Left colon (tissue), 2 donors: ENCODE measurements at places on chromosomes 16 and 17. TPM values are rescaled to one million over a fixed set of nuclear protein-coding genes. Genes with fewer than 3 reads are reported as not detected.
A peak's percentile ranks its signal among the peaks of the same experiment; 100 is the strongest.

- DNase-seq = no peak
Observed at GRCh38 chr17:68704871-68705713, 103.9 kb upstream of the FAM20A start.

- DNase-seq = no peak
Observed at GRCh38 chr16:27405546-27406451, 3.8 kb downstream of the IL21R start.

Gene GSPT1
- total RNA-seq = 121 TPM

DNA sequence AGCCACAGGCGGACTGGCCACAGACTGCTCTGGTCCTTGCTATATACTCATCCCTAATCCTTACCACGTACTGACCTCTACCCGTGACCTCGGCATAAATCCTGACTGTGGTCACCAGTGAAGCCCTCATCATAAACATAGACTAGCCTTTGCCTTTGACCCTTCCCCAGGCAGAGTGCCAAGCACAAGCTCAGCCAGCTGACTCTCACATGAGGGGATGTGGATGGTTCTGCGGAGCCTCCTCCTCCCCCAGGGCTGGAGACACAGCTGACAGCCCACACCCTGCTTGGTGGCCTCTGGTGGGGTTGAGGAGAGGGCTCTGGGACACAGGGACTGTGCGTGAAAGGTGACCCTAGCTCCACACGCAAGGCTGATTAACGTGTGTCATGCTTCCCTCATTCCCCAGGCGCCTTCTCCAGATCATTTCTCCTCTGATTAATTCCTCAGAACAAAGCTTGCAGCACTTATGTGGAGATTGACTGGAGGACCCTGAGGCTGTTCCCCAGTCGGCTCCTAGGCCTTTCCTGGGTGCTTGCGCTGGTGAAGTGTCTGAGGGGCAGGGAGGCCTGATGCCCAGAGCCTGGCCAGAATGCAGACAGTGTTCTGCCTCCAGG, 241.5 kb upstream of the NLRP1 start:
- no peak for DNase-seq

DNA sequence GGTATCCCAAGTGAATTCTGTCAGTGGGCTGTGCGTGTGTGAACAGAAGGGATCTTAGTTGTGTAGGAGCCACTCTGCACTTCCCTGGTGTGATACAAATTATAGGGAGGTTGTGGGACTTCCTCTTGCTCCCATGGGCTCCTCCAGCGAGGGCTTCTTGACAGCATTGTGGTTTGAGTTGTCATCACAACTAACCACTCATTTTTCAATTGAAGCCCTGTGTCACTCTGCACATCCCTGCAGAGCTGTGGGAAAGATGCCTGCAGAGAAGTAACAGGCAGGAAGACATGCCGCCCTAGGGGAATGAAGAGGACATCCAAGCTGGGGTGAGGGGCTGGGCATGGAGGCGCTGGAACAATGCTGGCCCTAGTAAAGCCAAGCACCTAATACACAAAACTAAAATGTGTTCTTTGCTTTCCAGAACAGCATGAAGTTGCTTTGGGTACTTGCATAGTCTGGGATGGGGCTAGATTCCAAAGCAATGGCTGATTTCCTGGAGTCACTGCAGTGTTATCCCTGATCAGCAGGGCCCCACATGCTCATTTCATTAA, 692.5 kb downstream of the TOX3 start:
- DNase-seq = no peak

GRCh38 chr17:16304830-16305229, 48.4 kb downstream of the CENPV start:
- no peak for DNase-seq

GRCh38 chr17:50952013-50952412, 85.9 kb upstream of the TOB1 start:
- DNase-seq = peak; percentile 79

- DNase-seq = no peak
Observed at GRCh38 chr16:30482366-30482765, 9.8 kb downstream of the ITGAL start.

Gene FOXJ1
- 1.6 TPM for total RNA-seq

GRCh38 chr16:78177987-78178386, 78.5 kb downstream of the WWOX start:
- no peak for DNase-seq
